Activated CD4-positive, CD25-positive, alpha-beta regulatory T cell treated with anti-CD3 and anti-CD28 coated beads, Interleukin-2, amount 50 U/mL, for 16 hours (primary cell): ENCODE measurements at places on chromosomes 11 and 22.

DNA sequence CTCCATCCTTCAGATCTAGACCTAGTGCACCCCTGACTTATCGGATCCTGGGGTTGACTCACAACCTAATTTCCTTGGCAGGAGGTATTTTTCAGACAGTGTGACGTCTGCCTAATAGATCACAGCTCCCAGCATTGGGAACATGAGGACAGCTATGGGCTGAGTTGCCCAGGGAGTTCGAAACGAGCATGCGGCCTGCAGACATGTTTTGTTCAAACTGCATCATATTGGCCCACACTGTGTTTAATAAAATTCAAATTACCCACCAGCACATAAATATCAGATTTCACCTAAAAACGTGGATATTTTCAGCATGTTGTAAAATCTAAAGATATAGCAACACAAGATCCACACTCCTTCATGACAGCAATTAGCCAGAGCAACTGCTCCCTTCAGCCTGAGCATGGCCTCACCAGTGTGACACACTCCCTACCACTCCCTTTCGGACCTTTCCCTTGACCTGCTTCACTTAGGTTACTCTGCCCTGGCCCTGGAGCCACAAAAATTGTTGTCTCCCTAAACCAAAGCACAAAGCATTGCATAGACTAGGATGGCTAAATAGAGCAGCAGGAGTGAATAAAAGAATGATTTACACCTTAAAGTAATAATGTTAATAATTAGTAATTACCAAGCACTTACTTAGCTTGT, 53.6 kb upstream of the USP47 start:
- DNase-seq: no peak

DNA sequence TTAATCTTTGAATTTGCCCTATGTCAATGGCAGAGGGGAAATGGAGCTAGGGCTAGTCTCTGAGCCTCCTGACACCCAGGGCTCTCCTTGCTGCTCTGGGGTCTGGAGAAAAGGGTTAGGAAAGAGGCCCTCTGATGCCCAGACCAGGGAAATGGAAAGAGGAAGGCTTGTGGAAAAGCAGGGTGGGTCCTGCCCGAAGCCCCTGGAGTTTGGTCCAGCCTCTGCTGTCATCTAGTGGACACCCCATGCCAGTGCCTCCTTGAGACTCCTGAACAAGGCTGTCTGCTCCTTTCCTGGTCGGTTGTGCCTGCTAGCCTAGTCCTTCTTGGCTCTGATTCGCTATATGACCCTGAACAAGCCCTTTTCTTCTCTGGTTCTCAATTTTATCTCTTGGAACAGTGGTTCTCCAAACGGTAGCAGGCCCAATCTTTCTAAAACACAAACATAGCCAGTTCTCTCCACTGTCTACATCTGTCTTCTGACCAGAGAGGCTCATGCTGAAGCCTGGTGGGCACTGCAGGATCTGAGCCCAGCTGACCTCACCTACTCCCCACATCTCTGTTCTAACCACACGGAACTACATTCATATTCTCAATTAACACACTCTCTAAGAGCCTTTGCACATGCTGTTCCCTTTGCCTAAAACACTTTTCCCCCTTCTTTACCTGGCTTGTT, 8.8 kb upstream of the PLA2G3 start:
- no peak for DNase-seq

- DNase-seq: no peak
Measured at GRCh38 chr11:22554221-22554620, 71.4 kb downstream of the FANCF start.

DNA sequence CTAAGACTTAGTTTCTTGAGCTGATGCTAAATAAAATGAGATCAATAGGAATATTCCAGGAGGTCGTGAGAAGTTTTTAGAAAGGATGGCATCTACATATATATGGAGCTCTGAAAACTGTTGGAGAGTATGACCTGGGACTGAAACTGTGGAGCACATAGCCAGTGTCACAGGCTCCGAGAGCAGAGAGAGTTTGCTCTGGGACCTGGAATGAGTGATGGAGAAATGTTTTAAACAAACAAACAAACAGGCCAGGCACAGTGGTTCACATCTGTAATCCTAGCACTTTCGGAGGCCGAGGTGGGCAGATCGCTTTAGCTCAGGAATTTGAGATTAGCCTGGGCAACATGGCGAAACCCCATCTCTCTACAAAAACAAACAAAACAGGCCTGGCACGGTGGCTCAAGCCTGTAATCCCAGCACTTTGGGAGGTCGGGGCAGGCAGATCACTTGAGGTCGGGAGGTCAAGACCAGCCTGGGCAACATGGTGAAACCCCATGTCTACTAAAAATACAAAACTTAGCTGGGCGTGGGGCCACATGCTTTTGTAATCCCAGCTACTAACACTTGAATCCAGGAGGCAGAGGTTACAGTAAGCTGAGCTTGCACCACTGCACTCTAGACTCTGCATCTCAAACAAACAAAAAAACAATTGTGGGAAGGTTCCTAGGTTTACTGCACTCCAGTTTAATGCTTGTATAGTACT, 67.1 kb downstream of the SLC35F2 start:
- DNase-seq: no peak

GRCh38 chr11:15208378-15209222, 93.9 kb downstream of the INSC start:
- DNase-seq: peak; percentile 53

GRCh38 chr11:111528557-111528956, 12.0 kb upstream of the LAYN start:
- no peak for DNase-seq

- no peak for DNase-seq
Measured at GRCh38 chr11:119791047-119791446, 62.0 kb upstream of the NECTIN1 start.

GRCh38 chr11:9092853-9093778, 1.7 kb upstream of the SCUBE2 start:
- DNase-seq: no peak

- no peak for DNase-seq
Measured at GRCh38 chr22:45154383-45154782, 9.3 kb upstream of the NUP50 start.

GRCh38 chr11:105786741-105787140, 176.9 kb downstream of the GRIA4 start:
- no peak for DNase-seq

- DNase-seq: no peak
Measured at GRCh38 chr11:16587670-16588069, 150.8 kb upstream of the C11orf58 start.

GRCh38 chr11:84355911-84356310, 1069.7 kb upstream of the CCDC90B start:
- DNase-seq: no peak

DNA sequence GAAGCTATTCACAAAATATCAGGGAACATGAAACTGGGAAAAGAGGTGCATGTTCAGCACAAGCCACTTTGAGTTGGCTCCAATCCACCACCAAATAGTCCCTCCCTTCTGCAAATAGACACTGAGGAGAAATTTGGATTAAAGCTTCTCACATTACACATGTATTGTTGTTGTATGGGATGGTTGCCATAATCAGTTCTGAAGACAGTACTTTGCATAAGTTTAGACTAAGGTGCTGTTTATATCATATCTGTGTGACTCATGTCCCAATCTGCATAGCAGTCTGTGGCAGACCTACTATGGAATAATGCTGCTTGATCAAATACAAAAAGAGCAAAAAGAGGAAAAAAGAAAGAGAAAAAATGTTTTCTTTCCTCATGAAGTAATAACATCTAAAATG, 376.7 kb upstream of the DDI1 start:
- DNase-seq: no peak

DNA sequence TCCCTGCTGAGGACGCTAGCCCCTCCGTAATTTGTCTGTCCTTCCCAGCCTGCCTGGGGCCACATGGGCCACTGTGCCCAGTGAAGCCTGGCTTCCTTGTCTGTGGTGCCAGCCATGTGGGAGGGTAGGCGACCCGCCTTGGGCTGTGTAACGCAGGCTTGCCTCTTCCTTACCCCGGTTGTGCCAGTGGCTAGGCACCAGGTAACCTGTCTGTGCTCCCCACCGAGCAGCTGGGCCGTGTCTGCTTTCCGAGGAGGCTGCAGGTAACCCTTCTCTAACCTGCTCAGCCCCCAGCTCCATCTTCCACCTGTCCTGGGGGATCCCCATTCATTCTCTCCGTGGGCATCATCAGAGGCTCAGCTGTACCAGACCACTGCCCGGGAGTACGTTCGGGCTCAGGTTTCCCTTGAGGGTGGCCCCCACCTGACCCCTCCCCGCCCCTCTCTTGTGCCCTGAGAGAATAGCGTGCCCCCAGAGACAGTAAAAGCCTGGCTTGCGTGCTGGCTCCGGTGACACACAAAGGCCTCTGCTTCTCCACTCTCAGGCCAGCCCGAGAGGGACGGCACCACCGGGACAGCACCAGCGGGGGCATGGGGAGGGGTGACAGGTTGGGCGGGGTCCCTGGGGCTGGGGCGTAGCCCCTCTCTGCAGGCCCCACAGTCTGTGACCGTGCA, 79.1 kb downstream of the CDKN1C start:
- DNase-seq: no peak

GRCh38 chr11:106327637-106328036, 250.2 kb downstream of the AASDHPPT start:
- no peak for DNase-seq

DNA sequence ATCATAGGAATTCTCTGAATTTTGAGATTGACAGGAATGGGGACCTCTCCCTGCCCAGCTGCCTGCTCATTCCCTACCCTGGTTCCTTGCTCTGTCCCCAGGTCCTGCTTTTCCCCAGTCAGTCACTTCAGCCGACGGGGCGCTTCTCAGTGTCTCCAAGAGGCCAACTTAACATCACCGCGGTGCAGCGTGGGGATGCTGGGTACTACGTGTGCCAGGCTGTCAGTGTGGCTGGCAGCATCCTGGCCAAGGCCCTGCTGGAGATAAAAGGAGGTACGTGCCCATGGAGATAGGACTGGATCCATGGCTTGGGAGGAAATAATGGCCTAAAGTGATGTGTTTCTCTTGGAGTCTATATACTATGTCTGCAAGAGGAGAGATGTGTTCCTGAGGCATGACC, 7.0 kb downstream of the ROBO3 start:
- no peak for DNase-seq

DNA sequence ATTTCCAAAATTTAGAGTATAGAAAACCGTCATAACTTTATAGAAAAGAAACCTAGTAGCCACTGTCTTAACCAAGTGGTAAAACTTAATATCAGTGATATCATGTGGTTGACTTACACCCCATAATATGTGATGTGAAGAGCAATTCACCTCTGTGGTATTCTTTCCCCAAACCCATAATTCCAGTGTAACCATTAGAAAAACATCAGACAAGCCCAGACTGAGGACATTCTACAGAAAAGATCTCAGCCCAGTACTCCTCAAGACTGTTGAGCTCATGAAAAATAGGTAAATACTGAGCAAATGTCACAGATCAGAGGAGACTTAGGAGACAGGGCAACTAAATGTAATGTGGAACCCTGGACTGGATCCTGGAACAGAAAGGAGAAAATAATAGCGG, 134.6 kb downstream of the PGR start:
- DNase-seq: no peak

- DNase-seq: no peak
Measured at GRCh38 chr11:6610591-6610990, 1.4 kb downstream of the TAF10 start.

DNA sequence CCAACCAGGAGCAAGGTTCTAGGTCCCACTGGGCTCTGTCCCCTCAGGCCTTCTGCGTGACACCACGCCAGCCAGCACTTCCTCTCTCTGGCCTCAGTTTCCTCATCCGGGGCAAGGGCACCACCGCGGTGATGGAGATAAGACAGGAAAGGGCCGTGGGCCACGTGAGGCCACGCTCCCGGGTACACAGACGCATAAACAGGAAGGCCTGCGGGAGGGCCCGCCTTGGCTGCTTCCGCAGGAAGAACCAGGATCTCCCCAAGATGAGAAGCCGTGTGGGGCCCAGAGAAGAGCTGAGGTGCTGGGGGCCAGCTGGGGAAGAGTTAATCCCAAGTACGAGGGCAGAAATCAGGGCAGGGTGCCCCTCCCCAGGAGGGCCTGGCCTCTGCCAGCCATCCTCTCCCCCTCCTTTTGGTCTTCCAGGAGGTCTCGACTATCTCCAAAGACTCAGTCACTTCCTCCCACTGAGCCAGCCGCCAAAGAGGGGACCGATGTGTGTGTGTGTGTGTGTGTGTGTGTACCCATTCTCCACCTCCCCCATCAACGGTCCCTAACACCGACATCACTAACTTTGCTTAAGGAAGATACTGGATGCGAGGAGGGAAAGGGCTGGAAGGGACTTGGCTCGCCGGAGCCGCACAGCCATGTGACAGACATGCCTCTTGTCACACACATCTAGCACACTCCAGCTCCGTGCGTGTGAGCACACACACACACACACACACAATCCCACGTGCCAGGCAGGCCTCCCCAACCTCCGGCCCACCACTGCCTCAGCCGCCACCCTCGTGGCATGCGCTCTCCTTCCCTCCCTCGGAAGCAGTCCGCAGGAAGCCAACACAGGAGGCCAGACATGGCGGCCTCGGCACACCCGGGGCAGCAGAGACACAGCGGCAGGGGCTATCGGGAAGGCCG, 1.4 kb downstream of the MFNG start:
- peak; percentile 50 for DNase-seq

GRCh38 chr11:109854731-109855130, 238.5 kb upstream of the ZC3H12C start:
- DNase-seq: no peak

GRCh38 chr11:69200331-69201065, 44.8 kb downstream of the SMIM38 start:
- no peak for DNase-seq

DNA sequence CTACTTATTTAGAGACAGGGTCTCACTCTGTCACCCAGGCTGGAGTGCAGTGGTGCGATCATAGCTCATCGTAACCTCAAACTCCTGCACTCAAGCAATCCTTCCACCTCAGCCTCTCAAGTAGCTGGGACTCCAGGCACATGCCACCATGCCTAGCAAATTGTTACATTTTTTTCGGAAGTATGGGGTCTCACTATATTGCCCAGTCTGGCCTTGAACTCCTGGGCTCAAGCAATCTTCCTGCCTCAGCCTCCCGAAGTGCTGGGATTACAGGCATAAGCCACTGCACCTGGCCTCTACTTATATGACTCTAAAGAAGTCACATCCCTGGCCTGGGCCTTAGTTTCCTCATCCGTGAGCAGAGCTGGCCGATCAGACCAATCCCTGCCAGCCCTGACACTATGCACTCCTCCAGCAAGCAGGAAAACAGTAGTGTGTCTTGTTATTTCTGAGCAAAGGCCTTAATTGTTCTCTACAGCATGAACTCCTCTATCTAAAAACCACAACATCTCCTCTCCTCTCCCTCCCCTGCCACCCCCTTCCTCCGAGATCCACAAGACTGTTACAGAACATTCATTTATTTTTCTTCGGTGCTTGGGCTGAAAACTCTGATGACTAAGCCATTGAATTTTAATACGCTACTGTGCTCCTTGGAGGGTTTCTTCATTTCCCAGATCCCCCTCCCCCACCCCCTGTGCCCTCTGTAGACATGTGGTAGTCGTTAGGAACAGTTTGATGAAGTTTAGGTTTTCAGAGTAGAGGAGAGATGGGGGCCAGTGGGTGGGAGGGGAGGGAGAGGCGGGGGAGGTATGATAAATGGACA, 91.5 kb downstream of the ABTB2 start:
- no peak for DNase-seq

DNA sequence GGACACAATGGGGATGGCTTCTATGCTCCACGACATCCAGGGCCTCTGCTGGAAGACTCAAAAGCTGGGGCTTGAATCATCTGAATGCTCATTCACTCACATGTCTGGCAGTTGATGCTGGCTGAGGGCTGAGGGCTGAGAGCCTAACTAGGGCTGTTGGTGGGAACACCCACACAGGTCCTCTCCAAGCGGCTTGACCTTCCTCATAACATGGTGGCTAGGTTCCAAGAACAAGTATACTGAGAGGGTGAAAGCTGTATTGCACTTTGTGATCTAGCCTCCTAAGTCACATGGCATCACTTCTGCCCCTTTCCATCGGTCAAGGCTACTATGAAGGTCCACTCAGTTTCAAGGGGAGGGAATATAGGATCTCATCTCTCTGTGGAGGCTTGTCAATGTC, 7.5 kb downstream of the TMEM151A start:
- no peak for DNase-seq
